ENCODE measurements at places on chromosomes 16 and 17. TPM values are rescaled to one million over a fixed set of nuclear protein-coding genes. Genes with fewer than 3 reads are reported as not detected.

The OR3A3 gene
- not detected for polyA plus RNA-seq

The ADORA2B gene
- polyA plus RNA-seq = 4.8 TPM

The CD300LB gene
- polyA plus RNA-seq = 0.23 TPM

The WSCD1 gene
- polyA plus RNA-seq = 4.8 TPM
